ENCODE measurements at places on chromosomes 11 and 22.
A peak's percentile ranks its signal among the peaks of the same experiment; 100 is the strongest.

- DNase-seq, result peak; percentile 84
Measured at GRCh38 chr11:121451986-121452608, at the start of gene SORL1. Gene SORL1, plus strand, starts transcription at chr11:121452314. Its CDS starts 18 bp downstream, at chr11:121452332.

GRCh38 chr11:30017445-30017895 lies 640 bp upstream of the KCNA4 start:
- DNase-seq, result no peak

DNA sequence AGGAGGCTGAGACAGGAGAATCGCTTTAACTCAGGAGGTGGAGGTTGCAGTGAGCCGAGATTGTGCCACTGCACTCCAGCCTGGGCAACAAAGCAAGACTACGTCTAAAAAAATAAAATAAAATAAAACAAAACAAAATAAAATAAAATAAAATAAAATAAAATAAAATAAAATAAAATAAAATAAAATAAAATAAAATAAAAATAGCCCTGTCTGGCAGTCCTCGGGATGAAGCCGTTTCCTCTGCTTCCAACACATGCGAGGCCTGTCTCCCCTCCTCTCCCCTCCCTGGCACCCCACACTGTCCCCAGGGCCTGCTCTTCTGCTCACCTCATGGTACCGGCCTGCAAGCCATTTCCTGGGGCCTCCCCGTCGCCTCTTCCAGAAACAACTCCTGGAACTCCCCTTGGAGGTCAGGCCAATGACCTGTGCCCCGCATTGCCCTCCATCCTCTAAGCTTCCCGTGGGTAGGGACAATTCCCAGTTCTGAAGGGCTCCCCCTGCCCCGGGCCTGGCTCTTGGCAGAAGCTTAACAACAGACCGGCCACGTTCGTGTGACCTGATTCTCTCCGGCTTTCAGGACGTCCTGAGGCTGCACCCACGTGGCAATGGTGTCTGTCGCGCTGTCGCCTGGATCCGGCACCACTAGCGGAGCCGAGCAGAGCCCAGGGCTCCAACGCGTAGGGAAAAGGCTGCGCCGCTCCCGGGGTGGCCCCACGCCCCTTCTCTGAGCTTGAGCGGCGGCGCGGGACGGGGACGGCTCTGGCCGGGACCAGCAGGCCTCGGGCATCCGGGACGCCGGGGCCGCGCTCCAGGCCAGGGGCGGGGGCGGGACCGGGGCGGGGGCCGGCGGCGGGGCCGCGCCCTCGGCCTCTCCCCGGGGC lies 456 bp upstream of the PARVB start:
- DNase-seq, result peak; percentile 48

- peak; percentile 37 for DNase-seq
Measured at GRCh38 chr11:128334311-128335044, 252.9 kb downstream of the ETS1 start.

DNA sequence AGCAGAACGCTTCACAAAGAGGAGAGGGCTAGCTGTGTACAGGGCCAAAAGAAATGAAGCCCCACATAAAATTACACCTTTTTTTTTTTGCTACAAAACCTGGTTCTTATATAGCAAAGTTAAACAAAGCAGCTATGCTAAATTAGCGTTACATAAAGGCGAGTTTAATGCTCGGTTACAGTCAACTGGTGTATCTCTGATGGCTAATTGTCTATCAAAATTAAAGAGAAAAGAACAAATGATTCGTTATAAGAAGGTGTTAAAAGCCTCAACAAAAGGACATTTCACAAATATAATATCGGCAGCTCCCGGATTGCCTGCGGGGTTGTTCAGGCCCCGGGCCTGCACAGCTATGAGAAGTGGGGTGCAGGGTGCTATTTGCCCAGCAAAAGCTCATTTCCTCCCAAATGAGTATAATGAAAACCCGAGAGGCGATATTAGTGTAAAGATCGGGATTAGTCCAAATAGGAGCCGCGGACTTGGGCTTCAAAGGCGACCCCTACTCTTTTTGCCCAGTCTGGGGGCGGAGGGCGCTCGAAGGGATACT lies 13.3 kb upstream of the PAX6 start:
- no peak for DNase-seq

- no peak for DNase-seq
Measured at GRCh38 chr11:111819161-111819828, 52.1 kb downstream of the ALG9 start.

DNA sequence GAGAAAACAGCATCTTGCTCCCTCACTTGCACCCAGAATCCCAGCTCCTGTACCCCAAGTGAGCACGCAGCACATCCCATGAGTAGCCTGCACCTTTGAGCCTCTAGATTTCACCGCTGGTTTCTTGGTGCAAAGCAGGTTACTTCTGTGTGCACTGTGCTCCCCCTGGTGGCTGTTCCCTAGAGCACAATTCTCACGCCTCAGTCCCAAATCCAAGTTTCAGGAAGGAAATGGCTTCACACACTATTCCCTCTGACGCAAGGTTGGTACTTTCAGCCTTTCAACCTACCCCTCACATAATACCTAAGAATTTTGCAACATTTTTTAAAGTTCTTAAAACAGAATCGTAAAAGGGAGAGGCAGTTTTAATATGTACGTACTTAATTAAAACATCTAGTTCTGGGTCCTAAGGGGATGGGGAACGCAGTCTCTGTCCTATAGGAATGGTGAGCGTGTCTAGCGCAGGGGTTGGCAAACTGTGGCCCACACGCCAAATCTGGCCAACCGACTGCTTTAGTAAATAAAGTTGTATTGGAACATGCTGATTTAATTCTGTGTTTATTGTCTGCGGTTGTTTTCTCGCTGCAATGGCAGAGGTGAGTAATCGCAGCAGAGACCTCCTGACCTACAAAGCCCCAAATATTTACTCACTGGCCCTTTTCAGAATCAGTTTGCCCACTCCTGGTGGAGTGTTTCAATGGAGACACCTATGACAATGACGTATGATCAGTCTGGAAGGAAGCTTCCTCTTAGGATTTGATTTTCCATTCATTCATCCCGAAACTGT lies 27.5 kb downstream of the DHCR7 start:
- DNase-seq, result peak; percentile 67

DNA sequence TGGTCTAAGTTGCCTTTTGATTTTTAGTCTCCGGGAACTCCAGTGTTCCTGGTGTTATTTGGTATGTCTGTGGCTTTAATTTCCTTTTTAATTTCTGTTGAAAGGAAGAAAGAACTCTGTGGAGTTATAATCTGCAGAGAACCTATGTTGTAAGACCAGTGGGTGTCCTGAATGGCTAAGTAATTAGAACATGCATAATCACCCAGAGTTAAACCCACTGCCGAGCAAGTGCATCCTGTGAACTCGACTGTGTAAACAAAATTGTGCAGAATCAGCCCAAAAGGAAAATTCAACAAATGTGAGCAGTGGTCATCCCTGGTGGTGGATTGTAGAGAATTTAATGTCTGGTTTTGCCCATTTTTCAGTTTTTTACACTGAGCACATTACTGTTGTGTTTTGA lies 162.5 kb downstream of the COMMD9 start:
- DNase-seq, result no peak

- peak; percentile 91 for DNase-seq
Measured at GRCh38 chr22:29716814-29717545, 2.8 kb upstream of the CABP7 start.

All from endothelial cell (in vitro differentiated cells).